Uterus (tissue), 4 donors: ENCODE measurements at places on chromosomes 7 and 10.

- no peak for DNase-seq
Measured at GRCh38 chr10:124316326-124316725, 102.4 kb downstream of the OAT start.

DNA sequence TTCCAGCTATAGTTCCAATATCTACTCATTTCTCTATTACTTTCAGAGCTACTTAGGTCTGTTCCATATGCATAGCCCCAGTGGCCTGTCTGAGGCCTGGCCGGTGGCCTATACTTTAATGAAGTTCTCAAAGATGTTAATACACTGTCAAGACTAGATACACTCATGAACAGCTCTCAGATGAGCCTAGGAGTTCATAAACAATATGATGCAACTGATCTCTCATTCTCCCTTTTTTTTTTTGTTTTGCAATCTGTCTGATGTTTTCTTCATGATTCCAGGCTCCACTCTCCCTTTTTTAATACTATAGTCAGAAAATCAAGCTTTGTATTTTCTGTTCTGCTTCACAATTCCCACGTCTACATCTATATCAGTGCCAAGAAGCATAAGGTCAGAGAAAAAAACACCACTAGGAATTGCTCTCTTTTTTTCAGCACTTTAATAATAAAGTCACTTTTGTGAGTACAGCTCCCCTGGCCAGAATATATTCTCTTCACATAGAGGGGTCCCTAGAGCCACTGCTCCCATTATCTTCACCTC lies 321.0 kb downstream of the C7orf25 start:
- DNase-seq: no peak

GRCh38 chr10:7817576-7817975 lies 729 bp upstream of the TAF3 start:
- DNase-seq: no peak

DNA sequence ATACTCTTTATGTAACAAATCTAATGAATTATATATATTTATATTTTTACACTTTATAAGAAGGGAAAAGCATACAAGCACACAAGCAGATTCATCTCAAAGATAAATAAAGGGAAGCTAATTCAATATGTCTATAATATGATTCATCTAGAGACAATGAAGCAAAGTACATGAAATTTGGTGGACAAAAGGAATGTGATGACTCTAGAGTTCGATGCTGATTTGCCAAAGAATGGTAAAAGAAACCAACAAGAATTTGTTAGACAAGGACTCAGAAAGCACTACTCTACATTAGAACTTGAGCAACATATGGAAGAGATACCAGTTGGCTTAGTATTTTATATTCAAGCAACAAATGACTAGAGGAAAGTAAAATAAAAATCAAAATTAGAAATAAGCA lies 536.5 kb upstream of the TEX47 start:
- no peak for DNase-seq

- no peak for DNase-seq
Measured at GRCh38 chr7:139915268-139915863, 86.3 kb downstream of the TBXAS1 start.

DNA sequence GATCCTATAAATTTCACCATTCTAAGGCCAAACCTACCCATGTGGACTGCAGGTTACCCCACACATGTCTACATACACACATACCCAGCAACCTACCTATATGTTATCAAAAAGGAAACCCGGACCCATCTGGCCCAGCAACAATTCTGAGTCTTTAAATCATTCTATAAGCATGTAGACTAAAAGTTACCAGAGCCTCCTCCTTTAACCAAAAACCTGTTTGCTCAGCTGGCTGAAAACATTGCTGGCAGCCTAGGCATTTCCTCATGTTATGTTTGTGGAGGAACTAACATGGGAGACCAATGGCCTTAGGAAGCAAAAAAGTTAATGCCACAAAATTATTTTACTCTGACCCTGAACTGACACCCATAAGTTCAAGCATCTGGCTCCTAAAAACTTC lies 5.3 kb upstream of the ADCK2 start:
- no peak for DNase-seq

- DNase-seq: no peak
Measured at GRCh38 chr10:49457686-49458085, 61.8 kb upstream of the DRGX start.

GRCh38 chr10:117431160-117431559 lies 55.9 kb upstream of the PDZD8 start:
- DNase-seq: no peak

GRCh38 chr7:19617901-19618300 lies 90.9 kb downstream of the POLR1F start:
- no peak for DNase-seq

- peak; percentile 82 for DNase-seq
Measured at GRCh38 chr10:13956826-13957225, 370.1 kb downstream of the PRPF18 start.

DNA sequence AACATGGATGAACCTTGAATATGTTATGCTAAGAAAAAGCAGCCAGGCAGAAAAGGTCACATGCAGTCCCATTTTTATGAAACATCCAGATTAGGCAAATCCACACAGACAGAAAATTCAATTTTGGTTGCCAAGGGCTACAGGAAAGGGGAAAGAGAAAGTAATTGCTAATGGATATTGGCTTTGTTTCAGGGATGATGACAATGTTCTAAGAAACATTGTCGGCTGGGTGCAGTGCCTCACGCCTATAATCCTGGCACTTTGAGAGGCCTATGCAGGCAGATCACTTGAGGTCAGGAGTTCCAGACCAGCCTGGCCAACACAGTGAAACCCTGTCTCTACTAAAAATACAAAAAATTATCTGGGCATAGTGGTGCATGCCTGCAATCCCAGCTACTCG lies 23.0 kb downstream of the ZNF33B start:
- no peak for DNase-seq

- DNase-seq: no peak
Measured at GRCh38 chr7:86762129-86762528, 118.4 kb downstream of the GRM3 start.

GRCh38 chr10:119030421-119031250 lies 1.1 kb downstream of the NANOS1 start:
- DNase-seq: no peak

DNA sequence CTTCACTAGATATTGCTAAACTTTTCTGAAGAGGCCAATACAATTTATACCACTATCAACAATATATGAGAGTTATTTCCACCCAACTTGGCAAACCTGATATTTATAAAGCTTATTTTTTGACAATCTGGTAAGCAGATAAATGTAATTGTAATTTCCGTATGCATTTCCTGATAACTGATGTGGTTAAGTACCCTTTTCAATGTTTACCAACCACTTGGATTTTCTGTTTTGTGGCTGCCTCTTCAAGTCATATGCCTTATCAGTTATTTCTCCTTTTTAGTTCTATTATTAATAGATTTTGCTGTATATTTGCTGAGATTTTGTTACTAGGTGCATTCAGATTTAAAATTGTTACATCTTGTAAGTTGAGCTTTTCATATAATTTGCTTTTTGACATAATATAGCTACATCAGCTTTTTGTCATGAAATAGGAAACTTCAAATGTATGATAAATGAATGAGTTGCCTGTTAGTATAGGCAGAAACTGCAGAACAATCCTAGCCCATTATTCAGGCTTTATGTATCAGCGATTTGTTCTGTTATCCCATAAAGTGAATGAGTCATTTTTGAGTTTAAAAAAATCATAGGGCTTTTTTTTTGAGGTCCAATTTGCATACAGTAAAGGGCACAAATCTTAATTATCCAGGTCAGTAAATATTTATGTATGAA lies 11.5 kb downstream of the SGPL1 start:
- no peak for DNase-seq

GRCh38 chr7:4817178-4817901 lies 41.9 kb downstream of the AP5Z1 start:
- no peak for DNase-seq

DNA sequence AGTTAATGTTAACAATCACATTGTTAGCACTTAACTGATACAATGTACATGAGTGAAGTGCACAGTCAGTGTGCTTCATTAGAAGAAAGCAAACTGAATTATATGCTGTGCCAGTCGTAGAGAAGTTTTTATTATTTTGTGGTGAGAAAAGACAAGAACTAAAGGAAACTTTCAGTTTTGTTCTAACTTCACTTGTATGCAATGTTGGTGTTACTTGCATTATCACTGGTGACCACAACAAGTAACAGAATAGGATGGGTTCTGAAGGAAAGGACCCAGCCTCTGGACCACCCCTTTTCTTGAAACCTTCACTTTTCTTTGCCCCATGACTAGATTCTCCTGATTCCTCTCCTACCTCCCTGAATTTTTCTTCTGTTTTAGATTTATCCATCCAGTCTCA lies 123.3 kb upstream of the GAD2 start:
- no peak for DNase-seq

DNA sequence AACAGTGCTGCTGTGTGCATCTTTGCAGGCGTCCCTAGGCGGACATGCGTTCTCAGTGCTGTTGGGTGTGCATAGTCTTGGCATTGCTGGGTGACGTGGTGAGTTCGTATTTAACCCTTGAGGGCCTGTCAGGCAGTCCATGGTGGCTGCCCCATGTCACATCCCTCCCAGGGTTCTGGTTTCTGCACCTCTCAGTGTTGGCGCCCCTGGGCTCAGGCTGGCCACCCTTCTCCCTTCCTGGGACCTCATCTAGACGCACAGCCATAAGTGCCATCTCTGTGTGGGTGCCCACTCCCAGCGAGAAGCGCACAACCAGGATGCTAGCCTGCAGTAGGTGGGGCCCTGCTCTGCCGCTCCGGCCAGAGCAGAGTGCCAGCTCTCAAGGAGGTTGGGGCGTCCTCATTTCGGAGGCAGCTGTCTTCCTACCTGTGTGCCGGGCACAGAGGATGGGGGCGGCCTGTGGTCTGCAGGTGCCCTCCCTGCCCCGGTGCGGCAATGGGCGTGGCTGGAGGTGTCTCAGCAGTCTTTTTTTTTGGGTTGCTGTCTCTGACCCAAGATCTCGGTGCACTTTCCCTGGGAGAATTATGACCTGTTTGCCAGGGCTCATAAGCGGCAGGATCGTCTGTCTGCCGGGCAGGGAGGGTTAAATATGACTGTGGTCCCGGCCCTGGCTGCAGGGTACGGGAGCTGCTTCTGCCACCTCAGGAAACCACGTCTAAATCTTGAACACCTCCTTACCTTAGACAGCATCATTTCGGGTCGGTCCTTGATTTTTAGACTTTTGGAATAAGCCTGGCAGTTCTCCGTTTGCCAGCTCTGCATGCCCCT lies 6.5 kb downstream of the INPP5A start:
- peak; percentile 12 for DNase-seq

- DNase-seq: no peak
Measured at GRCh38 chr7:18798088-18798906, 302.7 kb downstream of the HDAC9 start.

GRCh38 chr7:95011995-95012394 lies 104.6 kb downstream of the PPP1R9A start:
- no peak for DNase-seq

- no peak for DNase-seq
Measured at GRCh38 chr10:93259126-93259525, 185.4 kb downstream of the CYP26A1 start.

GRCh38 chr10:132584081-132584480 lies 46.5 kb downstream of the INPP5A start:
- DNase-seq: no peak

DNA sequence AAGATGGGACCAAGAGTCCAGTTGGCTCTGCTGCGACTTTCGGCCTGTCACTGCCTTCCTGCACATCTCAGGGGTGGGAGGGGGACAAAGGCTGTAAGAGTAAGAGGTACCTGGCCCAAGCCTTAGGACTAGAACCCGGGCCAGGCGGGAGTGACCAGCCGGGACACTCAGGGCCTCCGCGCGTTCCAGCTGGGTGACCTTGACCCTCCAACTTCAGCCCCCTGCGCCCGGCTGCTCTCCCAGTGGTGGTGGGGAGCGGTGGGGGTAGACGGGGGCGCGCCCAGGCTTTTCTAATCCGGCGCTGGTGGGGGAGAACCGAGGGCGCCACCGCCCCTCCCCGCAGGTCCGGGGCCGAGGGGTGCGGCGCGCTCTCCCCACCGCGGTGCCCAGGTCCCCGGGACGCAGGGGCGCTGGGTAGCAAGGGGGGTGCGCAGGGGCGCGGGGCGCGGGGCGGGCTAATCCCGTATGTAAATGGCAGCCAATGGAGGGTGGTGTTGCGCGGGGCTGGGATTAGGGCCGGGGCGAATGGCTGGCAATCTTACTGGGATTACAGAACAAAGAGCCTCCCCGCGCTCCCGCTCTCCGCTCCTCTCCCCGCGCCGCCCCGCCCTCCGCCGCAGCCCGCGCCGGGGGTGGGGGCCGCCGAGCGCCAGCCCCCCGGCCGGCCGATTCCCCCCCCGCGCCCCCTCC lies at the start of gene GTF2IRD1:
TSS of gene GTF2IRD1 (plus strand) at position 585 of the 690 bp plus-strand sequence. CDS start 54,175 bp downstream, outside the sequence.
- peak; percentile 82 for DNase-seq

DNA sequence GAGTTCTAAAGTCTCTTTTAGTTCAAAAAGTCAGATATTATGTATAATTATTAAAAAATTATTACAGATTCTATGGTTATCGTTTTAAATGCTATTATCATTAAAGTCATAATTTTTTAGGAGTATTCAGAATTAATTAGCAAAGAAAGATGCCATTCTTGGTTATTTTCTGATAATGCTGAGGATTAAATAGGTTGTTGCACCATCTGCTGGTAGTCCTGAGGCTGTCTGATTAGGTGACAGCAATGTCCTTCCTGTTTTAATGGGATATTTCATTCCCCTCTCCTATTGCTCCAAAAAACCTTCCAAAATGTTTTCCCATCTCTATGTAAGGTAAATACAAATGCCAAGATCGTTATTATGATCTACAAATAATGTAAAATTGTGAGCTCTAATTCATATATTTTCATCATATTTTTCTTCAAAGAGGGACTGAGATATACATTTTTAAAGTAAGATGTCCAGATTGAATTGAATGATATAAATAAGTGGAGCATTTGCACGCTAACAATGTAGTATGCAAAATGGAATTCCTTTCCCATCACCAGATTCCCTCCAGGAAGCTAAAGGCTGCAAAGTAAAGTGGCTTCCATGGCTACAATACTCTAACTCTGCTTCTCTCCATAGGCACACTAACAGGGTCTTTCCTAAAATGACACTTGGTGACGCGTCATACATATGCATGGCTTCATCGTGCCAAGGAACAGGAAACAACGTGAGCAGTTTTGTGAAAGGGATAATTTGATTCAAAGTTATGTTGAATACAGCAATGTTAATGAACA lies 58.8 kb upstream of the AKR1E2 start:
- no peak for DNase-seq
